CD4-positive, CD25-positive, alpha-beta regulatory T cell (primary cell): ENCODE measurements at places on chromosomes 7 and 10. TPM values are rescaled to one million over a fixed set of nuclear protein-coding genes. Genes with fewer than 3 reads are reported as not detected.

- DNase-seq, result no peak
Observed at GRCh38 chr10:101114646-101115045, 16.5 kb upstream of the TLX1 start.

GRCh38 chr10:25952857-25953256 is 18.8 kb downstream of the MYO3A start:
- DNase-seq, result no peak

DNA sequence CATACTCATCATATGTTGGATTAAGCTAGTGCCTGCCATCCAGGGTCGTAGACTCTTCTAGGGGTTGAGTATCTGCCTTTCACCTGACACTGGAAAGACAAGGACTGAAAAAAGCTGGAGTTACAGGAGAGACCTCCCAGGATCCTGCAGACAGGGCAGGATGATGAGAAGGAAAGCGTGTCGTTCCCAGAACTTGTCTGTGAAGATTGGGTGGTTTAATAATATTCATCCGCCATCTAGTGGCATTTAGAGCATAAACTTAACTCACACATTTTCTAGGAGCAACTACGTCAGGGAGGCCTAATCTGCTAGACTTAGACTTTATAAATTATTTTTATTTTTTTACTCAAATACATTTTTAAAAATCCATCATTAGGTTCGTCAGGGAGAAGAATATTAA is 59.6 kb downstream of the ADRB1 start:
- DNase-seq, result peak; percentile 36

- DNase-seq, result no peak
Observed at GRCh38 chr10:34596351-34596750, 218.7 kb downstream of the PARD3 start.

DNA sequence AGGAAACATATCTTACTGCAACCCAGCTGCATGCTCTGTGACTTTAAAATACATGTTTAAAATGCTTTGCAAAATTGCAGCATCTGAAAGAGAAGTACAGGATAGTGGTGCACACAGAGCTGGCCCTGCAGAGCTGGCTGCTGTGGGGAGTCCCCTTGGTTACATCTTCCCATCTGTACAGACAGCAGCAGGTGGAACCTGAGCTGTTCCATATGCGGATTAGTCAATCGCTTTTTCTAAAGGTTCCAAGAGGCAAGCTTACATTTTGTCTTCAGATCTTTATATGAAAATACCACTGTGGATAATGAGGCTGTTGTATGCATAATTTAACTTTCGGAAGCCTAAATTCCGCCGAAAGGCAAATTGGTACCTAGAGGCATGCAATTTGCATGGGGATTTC is 444.1 kb downstream of the NRG3 start:
- DNase-seq, result no peak

DNA sequence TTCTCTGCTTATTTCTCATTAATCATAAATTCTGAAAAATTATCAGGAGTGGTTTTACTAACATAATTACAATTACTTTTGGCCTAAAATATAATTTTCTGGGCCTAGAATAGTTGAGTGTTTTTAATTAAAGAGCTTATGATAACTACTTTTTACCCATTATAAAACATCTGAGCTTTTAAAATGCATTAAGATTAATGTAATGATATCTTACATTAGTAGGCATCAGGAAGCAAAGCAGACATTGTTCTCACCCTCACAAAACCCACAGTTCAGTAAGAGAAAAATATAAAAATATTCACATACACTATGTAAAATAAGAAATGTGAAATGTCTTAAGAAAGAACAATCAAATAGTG is 443.7 kb upstream of the SEMA3A start:
- no peak for DNase-seq

GRCh38 chr7:88254721-88255424 is 35.0 kb upstream of the SRI start:
- DNase-seq, result no peak

WDR11 gene
- 40.4 TPM for total RNA-seq

DNA sequence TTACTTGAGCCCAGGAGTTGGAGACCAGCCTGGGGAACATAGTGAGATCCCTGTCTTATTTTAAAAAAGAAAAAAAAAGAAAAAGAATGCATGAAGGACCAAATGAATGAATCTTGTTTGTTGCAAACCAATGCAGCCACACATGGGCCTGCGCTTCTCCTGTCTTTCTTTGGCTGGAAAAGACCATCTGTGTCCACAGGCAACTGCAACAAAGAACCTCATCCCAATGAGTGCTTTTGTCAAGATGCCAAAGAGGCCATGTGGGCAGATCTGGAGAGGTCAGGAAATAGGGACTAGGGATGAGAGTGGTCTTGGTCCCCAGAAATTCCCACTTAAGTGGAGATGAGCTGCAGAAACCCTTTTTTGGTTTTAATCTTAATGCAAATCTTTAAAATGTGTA is 49.8 kb upstream of the DUSP5 start:
- no peak for DNase-seq

DNA sequence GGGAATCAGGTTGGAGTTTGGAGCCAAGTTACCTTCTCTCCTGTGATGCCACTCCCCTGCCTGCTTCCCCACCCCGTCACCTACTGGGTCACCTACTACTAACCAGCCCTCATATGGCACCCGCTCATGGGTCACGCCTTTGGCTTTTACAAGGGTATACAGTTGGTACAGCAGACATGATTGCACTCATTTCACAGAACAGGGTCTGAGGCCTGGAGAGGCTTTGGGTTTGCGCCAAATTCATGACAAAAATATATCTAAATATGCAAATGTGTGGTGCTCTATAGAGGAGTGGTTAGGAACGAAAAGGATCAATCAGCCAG is 10.7 kb downstream of the CRYGN start:
- DNase-seq, result no peak

TMEM248 gene
- 87.3 TPM for total RNA-seq
